ENCODE measurements at places on chromosomes 3 and 15.
A peak's percentile ranks its signal among the peaks of the same experiment; 100 is the strongest.

DNA sequence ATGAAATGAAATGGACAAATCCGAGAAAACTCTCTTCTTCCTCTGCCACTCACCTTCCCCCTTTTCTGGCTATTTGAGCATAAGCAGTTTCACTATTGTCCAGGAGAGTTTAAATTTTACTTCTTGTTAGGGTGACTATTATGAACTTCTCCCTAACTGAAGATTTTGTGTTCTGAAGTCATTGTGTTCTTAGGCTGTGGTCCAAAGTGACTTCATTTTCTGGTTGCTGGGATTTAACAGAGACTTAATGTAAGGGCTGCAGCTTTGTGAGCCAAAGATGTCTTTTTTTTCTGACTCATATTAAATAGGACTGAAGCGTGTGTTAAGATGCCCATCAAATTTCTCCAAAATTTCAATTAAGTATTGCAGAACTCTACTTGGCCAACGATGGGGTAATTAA, 46.5 kb upstream of the FSTL1 start:
- no peak for DNase-seq

- no peak for DNase-seq
Measured at GRCh38 chr15:89799011-89799911, 15.4 kb downstream of the ANPEP start.

GRCh38 chr3:79111375-79112052, 656.3 kb downstream of the ROBO1 start:
- no peak for DNase-seq

- peak; percentile 54 for DNase-seq
Measured at GRCh38 chr3:192772240-192772894, 45.0 kb upstream of the FGF12 start.

- no peak for DNase-seq
Measured at GRCh38 chr15:62788224-62788623, 254.3 kb upstream of the TPM1 start.

DNA sequence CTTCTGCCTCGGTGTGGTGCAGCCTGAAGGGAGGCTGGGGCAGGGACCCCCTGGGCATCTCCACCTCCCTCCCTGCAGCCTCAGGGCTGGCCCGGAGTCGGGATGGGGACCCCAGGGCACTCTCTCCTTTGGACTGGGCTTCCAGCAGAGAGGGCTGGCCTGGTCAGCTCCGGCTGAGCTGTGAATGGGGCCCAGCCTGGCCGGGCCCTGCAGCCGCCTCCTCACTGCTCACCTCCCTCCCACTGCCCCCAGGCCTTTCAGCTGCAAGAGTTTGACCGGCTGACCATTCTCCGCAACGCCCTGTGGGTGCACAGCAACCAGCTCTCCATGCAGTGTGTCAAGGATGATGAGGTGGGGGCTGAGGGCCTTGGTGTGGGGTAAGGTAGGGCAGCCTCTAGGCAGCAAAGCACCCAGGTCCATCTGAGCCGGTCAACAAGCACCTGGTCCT, 36.0 kb downstream of the PSTPIP1 start:
- no peak for DNase-seq

DNA sequence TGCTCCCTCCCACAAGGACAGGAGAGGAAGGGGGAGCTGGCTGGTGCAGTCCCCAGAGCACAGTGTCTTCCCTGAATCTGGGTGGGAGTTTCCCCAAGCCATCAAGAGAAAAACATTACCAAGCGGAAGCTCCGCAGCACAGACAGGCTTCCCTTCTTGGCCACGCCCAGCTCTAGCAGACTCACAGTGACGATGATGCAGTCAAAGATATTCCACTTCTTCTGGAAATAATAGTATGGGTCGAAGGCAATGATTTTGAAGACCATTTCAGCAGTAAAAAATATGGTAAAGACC, 76.7 kb downstream of the SCN10A start:
- no peak for DNase-seq

DNA sequence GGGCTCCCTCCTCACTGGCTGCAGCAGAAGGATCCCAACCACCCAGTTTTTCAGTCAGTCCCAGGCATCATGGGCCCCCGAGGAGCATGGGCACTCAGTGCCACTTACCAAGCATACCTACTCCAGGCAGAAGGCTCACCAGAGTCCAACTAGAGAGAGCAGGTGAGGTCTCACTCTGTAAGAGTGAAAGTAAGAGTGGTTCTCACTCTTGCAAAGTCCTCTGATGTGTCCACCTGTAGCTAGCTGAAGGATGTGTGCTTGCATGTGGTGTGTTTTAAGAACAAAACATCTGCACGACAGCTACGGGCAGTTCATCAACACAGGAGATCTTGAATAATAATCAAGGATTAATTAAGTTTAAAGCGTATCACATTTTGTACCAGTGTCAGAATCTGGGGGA, 49.7 kb downstream of the CCK start:
- no peak for DNase-seq

DNA sequence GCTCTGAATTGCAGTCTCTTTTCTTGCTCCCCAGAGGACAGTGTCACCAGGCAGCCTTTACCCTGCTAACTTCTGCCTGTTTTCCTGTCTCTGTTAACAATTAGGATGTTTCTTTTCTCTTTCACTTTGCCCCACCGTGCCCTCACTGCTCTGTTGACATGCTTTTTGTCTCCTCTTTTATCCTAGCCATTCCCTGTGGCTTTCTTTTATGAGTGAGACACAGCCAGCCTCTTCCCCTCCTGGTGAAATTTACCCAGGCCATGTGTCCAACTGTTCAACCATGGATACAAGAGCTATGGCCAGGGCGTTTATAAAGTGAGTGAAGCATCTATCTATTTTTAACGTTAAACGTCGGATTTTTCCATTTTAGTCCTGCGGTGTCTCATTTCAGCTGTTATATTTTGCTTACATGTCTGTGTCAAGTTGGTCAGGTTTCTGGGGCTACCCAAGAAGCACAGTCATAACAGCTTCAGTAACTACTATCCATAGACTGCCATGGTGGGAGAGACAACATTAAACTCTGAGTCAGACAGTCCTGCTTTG, 443.2 kb upstream of the AZI2 start:
- DNase-seq = no peak

- no peak for DNase-seq
Measured at GRCh38 chr3:71468311-71469137, 115.0 kb downstream of the FOXP1 start.

GRCh38 chr3:67635257-67635656, 19.2 kb downstream of the SUCLG2 start:
- DNase-seq = no peak

GRCh38 chr3:174408310-174408709, 450.8 kb upstream of the NAALADL2 start:
- no peak for DNase-seq

DNA sequence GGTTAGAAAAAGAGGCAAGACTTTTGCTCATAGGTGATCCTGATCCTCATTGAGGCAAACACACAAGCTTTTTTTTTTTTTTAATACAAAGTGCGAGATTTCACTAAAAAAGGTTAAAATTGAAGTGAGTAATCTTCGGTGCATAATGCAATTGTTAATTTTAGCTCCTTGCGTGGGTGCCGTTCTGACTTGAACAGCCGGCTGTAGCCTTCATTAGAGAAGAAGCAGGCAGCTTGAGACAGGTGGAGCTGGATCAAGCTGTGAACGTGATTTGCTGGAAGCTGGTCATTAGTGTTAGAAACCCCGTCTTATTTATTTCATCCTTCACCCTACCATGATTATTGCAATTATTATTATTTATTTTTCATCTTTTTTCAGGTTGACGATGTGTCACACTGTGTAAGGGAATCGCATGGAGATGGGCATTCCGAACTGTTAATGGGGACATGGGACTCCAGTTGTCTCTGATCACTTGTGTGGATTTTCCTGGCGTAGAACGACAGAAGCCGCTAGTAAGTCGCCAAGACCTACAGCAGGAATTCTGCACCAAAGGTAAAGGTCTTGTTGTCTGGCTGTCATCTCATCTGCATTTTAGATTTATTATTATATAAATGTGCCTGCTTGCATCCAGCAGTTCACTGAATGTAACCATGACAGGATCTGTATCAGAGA, 40.2 kb downstream of the ARPP21 start:
- no peak for DNase-seq

DNA sequence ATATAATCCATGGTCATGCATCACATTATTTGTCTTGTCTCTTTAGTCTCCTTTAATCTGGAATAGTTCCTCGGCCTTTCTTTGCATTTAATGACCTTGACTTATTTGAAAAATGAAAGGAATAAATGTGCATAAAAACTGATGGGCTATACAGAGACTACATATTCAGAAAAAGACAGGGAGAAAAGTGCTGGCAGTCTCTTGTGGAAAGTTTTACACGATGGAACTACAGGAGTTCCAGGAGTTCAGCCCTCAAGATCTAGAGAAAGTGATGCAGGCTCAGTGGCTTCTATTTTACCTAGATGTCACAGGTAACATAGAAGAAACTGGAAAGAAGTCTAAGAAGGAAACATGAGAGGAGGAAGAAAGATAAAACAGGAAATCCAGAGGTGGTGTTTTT, 7.6 kb upstream of the ABTB1 start:
- no peak for DNase-seq

DNA sequence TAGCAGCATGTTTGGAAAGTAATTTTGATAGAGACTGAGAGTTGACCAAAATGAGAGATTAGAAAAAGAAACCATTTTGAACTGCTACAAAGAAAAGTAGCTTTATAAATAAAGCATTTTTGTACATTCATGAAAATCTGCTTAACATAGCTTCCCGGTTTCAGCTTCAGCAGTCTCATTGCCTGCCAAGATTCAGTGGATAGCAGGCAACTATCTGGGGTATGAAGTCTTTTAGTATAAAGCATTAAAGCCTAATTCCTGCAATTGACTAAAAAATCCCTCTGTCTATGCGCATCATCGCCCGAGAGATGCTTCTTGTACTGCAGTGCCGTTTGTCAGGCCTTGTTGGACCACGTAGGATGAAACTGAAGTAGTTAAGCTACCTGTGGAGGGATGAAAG, 588.4 kb downstream of the NAALADL2 start:
- peak; percentile 1 for DNase-seq

GRCh38 chr3:151431940-151432339, 28.9 kb downstream of the IGSF10 start:
- DNase-seq = no peak

- DNase-seq = no peak
Measured at GRCh38 chr3:16071206-16071605, 103.3 kb upstream of the GALNT15 start.

- DNase-seq = no peak
Measured at GRCh38 chr3:4380013-4380412, 76.8 kb downstream of the SETMAR start.

- DNase-seq = no peak
Measured at GRCh38 chr3:163924600-163924999, 1153.7 kb downstream of the SI start.

DNA sequence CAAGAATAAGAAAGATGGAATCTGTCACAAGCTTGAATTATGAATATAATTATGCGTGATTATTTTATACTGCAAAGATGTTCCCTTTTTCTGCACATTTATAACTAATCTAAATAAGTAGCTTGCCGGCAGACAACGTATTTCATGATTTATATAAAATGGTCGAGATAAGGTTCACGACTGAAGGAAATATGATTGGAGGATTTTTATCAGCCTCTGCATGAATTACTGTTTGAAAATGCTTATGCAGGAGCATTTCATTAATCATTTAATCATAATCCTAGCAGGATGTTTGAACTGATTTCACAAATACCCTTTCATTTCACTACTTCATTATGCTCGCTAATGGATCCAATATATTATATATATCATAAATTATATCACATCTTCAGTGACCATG, 580.0 kb downstream of the FOXP1 start:
- DNase-seq = no peak

GRCh38 chr3:62252438-62253157, 120.8 kb downstream of the FEZF2 start:
- DNase-seq = no peak

DNA sequence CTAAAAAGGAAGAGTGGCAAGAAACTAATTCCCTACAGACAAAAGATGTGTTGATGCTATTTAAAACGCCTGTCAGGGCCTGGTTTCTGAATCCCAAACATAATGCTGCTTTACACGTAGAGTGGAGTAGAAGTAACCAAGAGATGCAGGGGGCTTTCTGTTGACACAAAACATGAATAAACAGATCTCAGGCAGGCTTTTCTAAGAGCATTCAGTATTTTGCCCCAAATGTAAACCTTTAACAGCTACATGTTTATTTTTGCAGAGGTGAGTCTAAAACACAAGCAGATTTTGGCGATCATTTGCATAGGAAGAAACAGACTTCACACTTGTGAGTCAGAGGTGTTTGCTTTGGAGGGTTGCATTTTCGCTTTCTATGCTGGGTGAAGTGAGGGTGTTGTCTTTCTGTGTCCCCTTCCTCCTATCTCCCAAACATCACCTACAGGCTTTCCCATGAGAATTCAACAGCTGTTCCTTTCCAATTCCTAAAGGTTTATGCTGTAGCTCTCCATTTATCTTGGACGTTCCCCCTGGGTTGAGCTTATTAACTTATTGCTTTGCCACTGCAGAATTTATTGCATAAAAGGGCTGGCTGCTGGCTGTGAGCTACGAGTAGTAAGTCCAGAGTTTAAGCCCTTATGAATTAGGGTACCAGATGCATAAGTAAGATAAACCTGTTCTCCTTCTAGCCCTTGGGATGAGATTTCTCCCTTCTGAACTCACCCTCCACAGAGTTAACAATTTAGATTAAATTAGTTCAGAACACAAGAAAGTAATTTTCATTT, 156.7 kb downstream of the DIPK2A start:
- DNase-seq = no peak

- peak; percentile 2 for DNase-seq
Measured at GRCh38 chr3:46713898-46714552, 3.6 kb downstream of the PRSS50 start.

DNA sequence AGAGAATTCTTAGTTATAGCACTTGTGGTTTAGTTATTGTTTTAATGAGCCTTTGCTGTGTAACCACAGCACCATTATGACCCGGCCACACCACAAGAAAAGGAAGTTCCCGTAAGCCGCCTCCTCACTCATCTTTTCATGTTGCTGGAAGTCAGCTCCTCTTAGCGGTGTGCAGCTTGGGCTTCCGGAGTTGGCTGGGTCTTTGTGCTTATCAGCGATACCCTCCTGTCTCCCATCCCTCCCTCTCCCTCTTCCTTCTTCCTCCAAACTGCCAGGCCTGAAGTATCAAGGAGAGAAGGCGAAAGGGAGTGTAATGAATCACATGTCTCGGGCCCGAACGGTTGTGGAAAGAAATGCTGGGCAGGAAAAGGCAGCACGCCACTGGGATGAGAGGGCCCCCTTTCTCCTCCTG, 353.5 kb downstream of the MCTP2 start:
- no peak for DNase-seq

GRCh38 chr3:36907911-36908646, 36.8 kb downstream of the TRANK1 start:
- DNase-seq = peak; percentile 37
